ENCODE measurements at places on chromosomes 7 and 10.

DNA sequence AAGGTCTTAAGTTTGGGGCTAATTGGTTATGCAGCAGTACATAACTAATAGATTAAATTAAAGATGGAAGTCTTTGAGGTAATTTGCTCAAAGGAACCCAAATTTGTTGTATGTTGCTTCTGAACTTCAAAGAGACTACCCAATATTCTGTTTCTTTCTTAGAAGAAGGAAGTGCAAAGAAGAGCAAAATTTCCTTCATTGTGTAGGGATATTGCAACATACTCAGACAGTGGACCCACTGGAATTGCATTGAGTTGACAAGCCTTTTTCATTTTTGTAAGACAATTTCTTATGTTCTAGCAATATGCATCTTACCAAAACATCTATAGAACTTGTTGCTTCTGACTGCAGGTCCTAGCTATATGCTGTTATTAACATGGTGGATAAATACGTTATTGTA, 527.8 kb downstream of the SH2D4B start:
- no peak for DNase-seq

DNA sequence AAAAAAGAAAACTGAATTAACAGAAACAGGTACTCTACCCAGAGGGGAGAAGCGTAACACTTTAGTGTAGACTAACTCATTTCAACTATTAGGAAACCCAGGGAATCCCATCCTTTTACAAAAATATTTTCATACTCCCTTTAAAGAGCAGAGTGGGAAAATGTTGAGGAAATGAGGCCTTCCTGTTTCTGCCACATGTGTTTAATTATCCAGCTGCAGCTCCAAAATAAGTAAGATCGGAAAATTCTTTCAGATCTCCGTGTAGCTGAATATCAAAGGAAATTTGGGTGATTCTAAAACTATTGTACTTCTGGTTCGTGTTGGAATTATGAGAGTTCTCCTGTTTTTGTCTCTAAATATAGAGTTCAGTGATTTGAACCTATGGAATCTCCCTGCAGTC, 58.0 kb upstream of the CAV2 start:
- no peak for DNase-seq

DNA sequence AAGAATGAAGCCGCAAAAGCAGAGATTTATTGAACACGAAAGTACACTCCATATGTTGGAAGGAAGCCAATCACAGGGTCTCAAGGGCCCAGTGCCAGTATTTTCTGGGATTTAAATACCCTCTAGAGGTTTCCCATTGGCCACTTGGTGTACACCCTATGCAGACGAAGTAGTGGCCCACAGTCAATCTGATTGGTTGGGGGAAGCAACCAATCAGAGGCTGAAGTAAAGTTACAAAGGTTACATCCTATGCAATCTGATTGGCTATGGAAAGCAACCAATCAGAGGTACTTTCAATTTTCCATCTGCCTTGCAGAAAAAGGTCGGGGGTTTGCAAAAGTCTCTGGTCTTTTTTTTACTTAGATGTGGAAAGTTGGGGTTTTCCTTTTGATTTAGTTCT, 481.3 kb upstream of the NRP1 start:
- DNase-seq: no peak

DNA sequence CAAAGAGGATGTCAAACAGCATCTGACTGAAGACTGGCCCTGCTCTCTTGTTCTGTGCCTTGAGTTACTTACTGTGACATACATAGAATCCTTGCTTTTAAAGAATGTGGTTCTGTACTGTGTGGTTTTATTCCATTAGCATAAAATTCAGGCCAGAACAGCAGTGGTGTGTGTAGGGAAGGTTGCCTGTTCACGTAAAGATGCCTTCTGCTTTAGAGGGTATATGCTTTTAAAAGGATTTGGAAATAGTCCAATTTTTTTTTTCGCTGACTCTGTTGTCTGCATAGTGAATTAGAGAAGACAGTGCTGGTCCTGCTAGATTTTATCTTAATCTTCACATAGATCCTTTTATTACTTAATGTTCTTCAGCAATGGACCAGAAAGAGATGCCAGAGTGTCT, 470.8 kb upstream of the SEMA3A start:
- no peak for DNase-seq

- DNase-seq: no peak
These were observed 17.5 kb downstream of the CDK13 start for GRCh38 chr7:39967406-39968161.

DNA sequence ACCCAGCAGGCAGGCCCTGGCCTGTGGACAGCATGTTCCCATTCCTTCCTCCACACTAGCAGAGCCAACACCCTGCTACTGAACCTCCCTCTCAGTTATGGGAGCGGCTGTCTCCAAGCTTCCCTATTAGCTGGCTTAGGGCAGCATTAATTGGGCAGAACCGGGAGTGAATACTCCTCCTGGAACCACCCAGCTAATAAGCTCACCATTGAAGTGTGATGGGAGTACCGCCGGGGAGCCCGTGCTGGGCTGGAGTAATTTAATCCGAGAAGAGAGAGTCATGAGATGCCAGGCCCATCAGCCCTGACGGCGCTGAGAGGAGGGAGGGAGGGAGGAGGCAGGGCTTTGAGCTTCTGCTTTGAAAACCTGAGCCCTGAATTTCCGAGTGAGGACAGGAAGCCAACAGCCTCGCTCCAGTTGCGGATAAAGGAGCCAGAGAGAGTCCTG, 31.8 kb upstream of the ELFN1 start:
- no peak for DNase-seq

GRCh38 chr7:135744938-135745702, 3.5 kb downstream of the FAM180A start:
- DNase-seq: no peak

- no peak for DNase-seq
These were observed 27.3 kb upstream of the PLXDC2 start for GRCh38 chr10:19788902-19789301.

DNA sequence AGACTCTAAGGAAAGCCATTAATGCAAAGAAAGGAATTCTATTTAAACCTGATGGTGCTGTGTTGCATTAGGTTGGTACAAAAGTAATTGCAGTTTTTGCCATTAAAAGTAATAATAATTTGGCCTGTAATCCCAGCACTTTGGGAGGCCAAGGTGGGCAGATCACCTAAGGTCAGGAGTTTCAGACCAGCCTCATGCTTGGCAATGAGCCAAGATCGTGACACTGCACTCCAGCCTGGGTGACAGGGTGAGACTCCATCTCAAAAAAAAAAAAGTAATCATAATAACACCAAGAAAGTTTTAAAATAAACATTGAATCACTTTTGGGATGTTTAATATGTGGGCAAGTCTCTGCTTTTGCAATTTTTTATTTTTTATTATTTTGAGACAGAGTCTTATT, 107.3 kb upstream of the FRMD4A start:
- DNase-seq: no peak

GRCh38 chr7:64868499-64868898, 34.6 kb upstream of the ZNF273 start:
- no peak for DNase-seq

DNA sequence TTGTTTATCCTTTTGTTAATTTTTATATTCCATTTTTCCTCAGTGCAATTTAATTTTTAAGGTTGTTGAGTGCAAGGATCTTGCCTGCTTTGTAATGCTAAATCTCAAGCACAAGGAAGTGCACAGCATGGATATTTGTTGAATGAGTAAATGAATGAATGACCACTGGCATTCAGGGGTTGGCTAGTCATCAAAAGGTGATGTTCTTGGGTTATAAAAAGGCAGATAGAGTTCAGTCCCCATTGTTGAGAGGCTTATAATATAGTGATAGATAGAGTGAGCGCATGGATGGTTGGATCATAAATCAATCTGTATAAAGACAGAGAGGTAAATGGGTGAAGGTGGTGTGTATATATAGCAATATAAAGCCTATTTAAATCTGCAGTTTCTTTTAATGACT, 193.2 kb upstream of the KLF6 start:
- no peak for DNase-seq

DNA sequence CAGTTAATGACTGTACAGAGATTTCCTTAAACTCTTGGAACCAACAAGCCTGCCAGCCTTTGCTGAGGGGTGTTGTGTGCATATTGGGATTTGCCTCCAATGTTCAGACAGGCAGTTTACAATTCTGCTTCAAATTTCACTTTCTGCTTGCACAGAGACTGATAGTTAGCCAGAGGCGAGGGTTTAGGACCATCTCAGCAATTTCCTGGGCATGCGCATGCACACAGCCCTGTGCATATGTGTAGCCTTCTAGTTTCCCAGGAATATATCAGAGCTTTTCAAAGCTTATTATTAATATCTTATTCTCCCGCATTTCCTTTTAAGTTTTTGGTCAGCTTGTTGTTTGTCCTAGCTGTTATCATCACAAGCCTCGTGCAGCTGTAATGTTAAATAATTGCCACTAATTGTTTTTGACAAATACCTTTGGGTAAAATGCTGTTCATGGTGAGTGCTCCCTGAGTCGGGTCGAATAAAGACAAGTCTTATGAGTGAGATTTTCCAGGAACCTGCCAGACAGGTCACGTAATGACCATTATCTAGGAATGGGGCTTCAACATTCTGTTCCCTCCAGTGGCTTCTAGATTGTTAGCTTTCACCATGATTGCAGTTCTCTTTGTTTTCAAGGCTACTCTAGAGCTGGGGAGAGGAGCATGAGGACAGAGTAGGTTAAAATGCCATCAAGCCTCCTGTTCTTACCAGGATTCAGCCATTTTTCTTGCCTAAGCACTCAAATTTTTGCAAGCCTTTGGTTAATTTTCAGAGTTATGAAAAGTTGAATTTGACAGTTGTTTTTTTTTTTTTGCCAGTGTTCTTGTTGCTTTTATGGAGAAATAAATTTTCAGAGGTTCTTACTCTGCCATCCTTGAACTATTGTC, 24.1 kb upstream of the DNAJC1 start:
- DNase-seq: no peak

- peak; percentile 85 for DNase-seq
These were observed at the start of gene NSUN5 for GRCh38 chr7:73308665-73309214. TSS of gene NSUN5 (minus strand) at chr7:73308826. CDS start at chr7:73308790, 36 bp downstream.

GRCh38 chr10:53701213-53701612, 928.6 kb upstream of the MBL2 start:
- DNase-seq: no peak

GRCh38 chr10:62116896-62117295, 151.7 kb downstream of the RTKN2 start:
- no peak for DNase-seq

Measured in D721Med (cell line).